ENCODE measurements at places on chromosomes 1 and 21. TPM values are rescaled to one million over a fixed set of nuclear protein-coding genes. Genes with fewer than 3 reads are reported as not detected.

- DNase-seq = no peak
Measured at GRCh38 chr1:207423560-207424292, 30.4 kb upstream of the CR2 start.

The SPRR1A gene
- not detected for total RNA-seq

The ANGPTL3 gene
- not detected for total RNA-seq

The LAD1 gene
- not detected for total RNA-seq

DNA sequence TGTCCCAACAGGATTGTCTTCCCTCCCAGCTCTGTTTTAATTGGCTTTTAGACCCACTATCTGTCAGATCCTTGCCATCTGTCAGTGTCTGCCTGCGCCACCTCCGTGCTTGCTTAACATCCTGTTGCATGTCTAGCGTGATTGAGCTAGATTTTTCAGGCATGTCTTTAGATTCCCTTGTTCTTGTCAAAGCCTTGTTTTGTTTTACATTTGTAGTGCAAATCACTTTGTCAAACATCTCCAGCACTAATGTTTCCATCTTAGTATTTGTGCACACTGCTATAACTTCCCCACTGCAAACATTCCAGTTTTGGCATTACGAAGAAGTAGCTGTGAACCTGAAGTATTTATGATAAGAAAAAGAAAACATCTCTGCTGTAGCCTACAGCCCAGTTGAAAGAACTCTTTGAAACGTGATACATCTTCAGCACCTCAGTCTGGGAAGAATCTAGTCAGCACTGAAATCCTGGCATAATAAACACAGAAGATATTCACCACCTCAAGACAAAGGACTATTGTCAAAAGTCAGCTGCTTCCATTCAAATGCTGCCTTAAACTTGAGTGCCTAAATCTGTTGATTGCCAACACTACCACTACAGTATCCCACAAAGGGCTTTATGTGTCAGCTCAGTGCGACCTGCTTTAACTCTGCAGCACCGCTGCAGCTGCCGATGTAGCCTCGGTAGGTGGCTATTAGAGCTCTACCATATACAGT is 105.0 kb downstream of the FNBP1L start:
- DNase-seq = no peak

The WNT4 gene
- not detected for total RNA-seq

DNA sequence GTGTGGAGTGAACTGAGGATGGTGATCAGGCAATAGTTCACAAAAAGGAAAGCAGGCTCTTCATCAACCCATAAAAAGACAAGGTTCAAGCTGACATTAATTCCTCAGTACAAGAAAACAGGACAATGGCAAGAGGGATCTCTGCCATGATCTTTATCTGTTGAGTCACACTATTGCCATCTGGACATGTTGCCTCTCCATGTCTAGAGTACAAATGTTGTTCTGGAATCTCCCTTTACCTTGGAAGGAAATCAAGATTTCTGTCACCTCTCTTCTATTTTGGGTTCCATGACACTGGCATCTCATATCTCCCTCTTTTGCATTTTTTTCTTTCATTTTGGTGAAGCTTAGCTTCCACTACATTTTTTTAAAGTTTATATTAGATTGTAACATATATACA is 329.1 kb downstream of the USP25 start:
- no peak for DNase-seq

- DNase-seq = peak; percentile 18
Measured at GRCh38 chr1:113872219-113872935, 865 bp upstream of the PTPN22 start.

GRCh38 chr1:79663916-79664315 is 657.4 kb upstream of the ADGRL4 start:
- no peak for DNase-seq

DNA sequence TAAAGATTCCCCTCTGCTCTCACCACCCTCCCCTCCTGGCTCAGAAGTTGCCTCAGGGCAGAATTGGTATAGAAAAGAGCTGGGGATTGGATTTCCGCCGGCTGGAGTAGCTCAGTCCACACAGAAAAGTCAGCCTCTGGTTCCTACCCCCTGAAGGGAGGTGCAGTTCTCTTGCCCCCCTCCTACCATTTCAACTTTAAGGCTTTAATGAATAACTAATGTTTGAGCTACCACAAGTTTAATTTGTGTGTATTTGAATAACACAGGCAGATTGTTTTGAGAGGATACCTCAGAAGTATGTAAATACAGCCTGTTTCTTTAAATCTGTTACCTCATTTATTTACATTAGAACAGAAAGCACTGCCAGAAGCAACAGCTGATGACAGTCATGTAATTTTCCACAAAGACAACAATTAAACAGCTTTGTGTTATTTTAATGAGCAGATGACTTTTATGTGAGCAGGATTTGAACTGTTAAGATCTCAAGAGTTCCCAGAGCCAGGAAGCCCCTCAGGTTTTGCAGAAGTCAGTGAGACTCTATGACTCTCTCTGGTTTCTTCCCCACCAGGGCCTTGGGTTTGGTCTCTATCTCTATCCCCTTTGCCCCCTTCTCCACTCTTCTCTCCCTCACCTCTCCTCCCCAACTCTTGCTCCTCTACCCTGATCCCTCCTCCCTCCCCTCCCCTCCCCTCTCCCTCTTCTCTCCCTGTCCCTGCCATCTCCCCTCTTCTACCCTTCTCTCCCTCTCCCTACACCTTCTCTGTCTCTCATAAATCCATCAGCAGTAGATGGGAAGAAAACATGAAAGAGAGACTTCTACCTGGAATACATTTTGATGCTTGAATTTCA is 26.3 kb downstream of the DUSP10 start:
- DNase-seq = no peak

DNA sequence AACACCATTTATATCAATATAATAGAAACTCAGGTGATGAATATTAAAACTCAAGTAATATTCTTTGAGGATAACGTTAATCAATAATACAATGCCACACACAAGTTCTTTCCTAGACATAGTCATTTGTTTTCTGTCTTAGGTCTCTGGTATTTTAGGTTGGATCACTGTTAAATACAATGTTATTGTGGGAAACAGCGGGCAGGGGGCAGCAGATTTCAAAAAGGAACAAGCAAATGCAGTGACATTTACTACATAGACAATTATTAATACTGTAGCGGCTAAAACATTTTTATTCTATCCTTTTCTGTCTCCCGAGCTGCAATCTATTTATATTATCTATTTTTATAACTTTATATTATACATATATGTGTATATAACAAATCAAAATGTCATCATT is 186.4 kb upstream of the ZNHIT6 start:
- DNase-seq = peak; percentile 9

- no peak for DNase-seq
Measured at GRCh38 chr21:35854281-35854680, 206.0 kb downstream of the SETD4 start.

The S100A10 gene
- 662 TPM for total RNA-seq

GRCh38 chr1:80659161-80659560 is 1141.6 kb upstream of the ADGRL2 start:
- no peak for DNase-seq

The HSF2BP gene
- total RNA-seq = 0.72 TPM

DNA sequence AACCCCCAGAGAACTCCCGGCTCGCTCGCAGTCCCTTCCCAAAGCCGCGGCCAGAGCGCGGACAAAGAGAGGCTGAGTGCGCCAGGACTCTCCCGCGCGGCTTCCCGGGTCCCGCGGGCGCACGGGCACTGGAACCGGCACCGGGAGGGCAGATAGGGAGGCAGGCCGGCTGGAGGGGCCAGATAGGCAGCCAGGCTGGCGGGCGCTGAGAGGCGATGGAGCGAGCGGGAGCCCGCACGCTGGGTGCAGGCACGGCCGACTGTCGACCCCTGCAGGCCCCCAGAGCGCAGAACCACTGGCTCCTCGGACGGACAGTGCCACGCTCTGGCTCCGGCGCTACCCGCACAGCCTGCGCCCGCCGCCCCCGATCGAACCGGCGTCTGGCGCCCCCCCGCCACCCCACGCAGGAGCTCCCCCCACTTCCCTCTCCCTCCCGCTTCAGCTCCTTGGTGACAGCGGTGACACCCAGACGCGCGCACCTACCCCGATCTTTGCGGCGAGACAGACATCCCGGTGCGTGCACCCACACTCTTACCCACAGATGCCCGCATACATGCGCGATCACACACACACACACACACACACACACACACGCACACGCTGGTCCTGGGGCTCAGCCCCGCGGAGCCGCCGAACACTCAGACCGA is 534 bp downstream of the SLC6A9 start:
- DNase-seq = peak; percentile 52

DNA sequence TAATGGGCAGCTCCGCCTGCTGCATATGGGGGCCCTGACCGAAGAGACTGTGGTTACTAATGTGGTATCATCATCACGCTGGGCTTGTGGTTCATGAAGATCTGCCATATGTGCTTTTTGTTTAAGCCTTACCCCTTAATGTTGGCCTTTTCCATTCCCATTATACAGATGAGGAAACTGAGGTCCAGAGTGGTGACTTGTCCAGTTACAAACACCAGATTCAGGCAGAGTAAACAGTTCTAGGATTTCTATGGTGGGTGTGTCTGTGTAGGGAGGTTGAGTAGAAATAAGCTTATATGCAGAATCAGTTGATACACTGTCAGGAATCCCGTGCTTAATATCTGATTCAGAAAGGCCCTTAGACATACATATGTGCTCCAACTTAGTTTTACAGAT is 691 bp downstream of the UTP11 start:
- no peak for DNase-seq

The JAK1 gene
- 198 TPM for total RNA-seq

GRCh38 chr1:54010415-54011117 is 7.4 kb downstream of the LDLRAD1 start:
- no peak for DNase-seq

The ZNHIT6 gene
- 20.3 TPM for total RNA-seq

The ACKR1 gene
- not detected for total RNA-seq

- DNase-seq = no peak
Measured at GRCh38 chr1:98688110-98688739, 26.7 kb downstream of the SNX7 start.

GRCh38 chr1:5962265-5963105 is 29.7 kb downstream of the NPHP4 start:
- DNase-seq = no peak

DNA sequence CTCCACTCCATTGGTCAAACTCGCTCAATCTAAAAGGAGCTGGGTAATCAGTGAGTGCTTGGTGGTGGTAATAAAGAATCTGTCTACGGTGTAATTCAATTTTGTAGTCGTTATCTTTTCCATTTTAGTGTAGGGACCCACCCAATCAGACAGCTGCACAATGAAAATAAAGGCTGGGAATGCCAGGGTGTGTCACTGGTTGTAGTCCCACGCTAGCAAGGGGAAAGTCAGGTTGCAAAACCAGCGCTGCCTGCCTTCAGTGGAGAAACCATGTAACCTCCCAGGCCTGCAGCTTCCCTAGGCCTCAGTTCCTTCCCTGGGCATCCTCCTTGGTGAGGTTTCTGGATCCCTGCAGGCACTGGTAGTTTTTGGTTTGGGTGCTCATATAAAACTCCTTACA is 49.4 kb upstream of the PPP2R5A start:
- no peak for DNase-seq

The VCAM1 gene
- not detected for total RNA-seq

GRCh38 chr1:101235696-101236515 is 913 bp upstream of the S1PR1 start:
- DNase-seq = peak; percentile 80

DNA sequence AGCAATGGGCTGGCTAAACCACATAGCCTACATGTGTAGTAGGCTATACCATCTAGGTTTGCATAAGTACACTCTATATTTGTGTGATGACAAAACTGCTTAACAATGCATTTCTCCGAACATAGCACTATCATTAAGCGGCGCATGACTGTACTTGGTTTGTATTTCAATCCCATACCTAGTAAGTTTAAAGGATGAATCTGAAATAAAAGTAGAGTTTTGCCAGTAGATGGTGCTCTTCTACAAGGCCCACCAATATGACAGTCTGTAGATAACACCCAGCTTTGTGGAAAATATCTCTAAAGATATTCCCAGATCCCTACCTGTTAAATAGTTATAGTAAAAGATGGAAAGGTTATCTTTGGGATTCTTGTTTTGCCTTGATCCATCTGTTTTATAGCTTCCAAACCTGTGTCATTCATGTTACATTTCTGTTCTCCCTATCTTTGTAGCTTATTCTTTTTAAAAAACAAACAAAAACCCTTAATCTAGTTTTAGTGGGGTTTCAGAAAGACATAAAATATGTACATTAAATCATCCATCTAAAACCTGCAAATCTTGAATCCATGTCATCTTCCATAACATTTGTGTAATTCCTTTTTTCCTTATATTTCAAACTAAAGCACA is 33.9 kb upstream of the ASPM start:
- DNase-seq = no peak

The KRTAP13-2 gene
- not detected for total RNA-seq

The RGSL1 gene
- not detected for total RNA-seq
